Activated CD8-positive, alpha-beta memory T cell treated with anti-CD3 and anti-CD28 coated beads for 1 hour (primary cell): ENCODE measurements at places on chromosomes 6 and 20.

DNA sequence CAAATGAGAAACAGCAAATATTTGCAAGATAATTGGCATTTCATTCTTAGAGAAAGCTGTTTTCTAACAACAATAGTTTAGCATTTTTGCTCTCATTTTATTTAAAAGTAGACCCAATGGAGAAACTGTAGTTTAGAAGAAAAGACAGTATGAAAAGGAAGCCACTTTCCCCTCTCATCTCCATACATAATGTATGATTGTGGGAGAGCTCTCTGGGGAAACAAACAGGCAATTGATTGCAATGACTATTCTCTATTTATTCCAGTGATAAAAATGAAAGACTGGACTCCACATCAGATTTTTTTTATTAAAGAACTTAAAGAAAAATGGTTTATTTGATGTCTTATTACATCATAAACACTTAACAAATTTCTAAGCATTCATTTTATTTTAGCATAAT lies 116.8 kb upstream of the SASH1 start:
- no peak for DNase-seq

GRCh38 chr6:20404641-20405032 lies 3.0 kb downstream of the E2F3 start:
- DNase-seq, result peak; percentile 40

DNA sequence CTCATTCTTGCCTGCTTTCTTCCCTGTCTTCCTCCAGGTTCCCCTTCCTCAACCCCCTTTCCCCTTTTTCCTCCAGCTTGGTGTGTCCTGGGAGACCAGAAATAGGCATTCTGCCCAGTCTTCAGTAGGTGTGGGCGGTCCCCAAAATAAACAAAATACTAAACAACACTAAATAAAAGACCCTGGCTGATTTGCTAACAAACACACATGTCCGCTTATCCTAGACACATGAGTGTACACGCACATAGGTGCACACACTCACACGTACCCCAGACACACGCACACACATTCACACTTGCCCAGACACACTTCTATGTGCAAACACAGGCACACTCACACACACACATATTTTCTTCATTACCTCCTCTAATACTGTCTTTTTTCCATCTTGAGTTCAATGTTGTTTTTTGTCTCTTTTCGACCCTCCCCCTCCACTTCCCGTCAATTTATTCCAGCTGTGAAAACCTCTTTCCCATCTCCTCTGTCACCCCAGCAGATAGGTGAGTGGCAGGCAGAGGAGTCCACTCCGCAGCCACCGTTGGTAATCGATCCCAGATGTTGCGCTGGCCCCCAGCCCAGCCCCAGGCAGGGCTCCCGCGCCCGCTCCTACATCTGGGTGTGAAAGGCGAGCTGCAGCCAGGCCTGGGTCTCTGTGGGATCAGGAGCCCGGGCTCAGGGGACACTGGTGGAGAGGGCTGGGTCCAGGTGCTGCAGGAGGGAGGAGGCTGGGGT lies 56.9 kb upstream of the FOXP4 start:
- no peak for DNase-seq

DNA sequence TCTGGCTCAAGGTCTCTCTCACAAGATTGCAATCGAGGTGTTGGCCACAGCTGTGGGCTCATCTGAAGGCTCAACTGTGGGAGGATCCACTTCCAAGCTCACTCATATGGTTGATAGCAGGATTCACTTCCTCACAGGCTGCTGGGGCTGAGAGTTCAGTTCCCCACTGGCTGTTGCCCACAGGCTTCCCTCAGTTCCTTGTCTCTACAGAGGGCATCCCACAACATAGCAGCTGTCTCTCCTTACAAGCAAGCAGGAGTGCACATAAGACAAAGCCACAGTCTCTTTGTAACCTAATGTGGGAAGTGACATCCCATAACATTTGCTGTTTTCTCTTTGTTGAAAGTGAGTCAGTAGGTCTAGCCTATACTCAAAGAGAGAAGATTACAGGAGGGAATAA lies 14.0 kb downstream of the SPATS1 start:
- DNase-seq, result no peak

- DNase-seq, result no peak
These were observed 468.3 kb downstream of the CDC5L start for GRCh38 chr6:44855562-44856411.

DNA sequence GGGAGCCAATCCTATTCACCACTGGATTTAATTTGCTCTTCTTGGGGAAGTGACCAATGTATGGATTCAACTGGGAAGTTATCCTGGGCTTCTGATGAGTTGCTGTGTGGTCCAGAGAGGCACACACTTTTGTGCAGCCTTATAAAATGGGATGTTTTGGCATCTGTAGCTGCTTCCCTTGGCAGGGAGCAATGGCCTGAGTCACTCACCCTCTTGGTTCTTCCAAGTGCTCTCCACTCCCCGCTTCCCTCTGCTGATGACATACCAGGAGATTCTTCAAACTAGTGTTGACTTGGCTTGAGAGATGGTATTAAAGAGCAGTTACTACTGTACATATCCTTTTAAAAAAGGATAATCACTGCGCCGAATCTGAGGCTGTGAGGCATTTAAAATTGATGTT lies 105.8 kb downstream of the JARID2 start:
- no peak for DNase-seq

- no peak for DNase-seq
These were observed 62.6 kb downstream of the CBFA2T2 start for GRCh38 chr20:33552519-33552918.

- DNase-seq, result no peak
These were observed 17.6 kb upstream of the SYNJ2 start for GRCh38 chr6:157964100-157964499.

GRCh38 chr6:149237464-149237863 lies 80.0 kb upstream of the TAB2 start:
- no peak for DNase-seq

- no peak for DNase-seq
These were observed 107.0 kb downstream of the KCNQ5 start for GRCh38 chr6:72728706-72729343.
